Hepatocyte (in vitro differentiated cells): ENCODE measurements at places on chromosomes 12 and 14.

GRCh38 chr14:73630009-73630780 lies 14.6 kb upstream of the DNAL1 start:
- DNase-seq: no peak

- DNase-seq: peak; percentile 86
Observed at GRCh38 chr14:105414456-105415371, 4.9 kb upstream of the MTA1 start.

DNA sequence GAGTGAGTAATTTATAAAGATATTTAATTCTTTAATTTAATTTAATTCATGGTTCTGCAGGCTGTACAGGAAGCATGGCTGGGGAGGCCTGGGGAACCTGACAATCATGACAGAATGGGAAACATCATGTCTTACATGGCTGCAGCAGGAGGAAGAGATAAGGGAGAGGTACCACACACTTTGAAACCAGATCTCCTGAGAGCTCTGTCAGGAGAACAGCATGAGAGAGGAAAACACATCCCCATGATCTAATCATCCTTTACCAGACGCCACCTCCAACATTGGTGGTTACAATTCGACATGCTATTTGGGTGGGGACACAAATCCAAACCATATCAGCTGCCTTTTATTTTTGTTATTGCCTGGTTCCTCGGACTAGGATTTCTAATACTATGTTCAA lies 928.6 kb downstream of the TMEM121 start:
- no peak for DNase-seq

GRCh38 chr12:42421844-42422779 lies 96.1 kb downstream of the PPHLN1 start:
- DNase-seq: no peak

DNA sequence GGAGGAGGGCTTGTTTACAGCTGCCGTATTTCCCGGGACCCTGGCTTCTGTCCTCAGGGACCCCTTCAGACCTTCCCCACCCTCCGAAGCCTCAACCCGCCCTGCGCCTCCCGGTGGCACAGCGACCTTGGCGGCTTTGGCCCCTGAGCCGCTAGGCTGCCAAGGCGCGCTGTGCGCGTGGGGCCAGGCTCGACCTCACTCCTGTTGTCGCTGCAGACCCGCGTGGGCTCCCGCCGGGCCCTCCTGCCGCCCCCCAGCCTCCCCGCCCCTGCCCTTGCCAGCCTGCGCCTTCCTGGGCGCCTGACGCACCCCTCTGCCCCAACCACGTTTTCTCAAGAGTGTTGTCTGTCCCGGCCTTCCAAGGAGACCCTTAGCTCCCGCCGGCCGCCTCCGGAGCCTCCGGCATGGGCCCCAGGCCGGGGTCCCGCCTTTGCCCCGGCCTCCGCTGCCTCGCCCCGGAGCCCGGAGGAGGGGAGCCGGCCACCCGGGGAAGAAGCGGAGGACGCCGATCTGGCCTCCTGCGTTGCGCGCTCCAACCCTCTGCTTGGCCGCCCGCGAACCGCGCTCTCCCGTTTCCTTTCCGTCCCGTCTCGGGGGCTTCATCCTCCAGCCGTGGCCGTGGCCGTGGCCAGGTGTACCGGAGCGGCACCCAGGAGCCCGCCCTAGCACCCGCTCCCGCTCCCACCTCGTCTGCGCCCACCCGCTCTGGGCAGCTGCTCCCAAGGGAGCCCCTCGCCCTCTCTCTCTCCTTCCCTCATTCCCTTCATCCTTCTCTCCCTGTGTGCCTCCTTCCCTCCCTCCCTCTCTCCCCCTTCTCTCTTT lies 19.9 kb downstream of the PPP2R5C start:
- no peak for DNase-seq

DNA sequence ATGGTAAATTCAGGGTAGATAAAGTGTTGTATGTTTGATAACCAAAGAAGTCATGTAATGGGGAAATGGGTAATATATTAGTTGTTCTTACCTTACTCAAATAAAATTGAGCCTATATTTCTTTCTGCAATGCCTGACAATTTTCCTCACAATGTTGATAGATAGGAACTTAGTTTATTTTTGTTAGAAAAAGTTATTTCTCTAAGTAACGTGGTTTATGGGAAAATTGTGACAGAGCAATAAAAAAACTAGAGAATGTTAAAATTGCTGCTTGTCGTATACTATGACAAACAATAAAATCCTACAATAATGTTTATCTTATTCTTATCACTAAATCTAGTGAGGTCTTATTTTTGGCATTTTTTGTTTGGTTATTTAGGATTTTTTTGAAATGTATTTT lies 534.1 kb downstream of the TMTC2 start:
- DNase-seq: no peak
